Stimulated activated naive CD4-positive, alpha-beta T cell treated with Interleukin-2 at 50 U/mL for 16 hours (primary cell): ENCODE measurements at places on chromosomes 4 and X.

- DNase-seq = no peak
Observed at GRCh38 chrX:12681047-12681446, 110.2 kb upstream of the PRPS2 start.

DNA sequence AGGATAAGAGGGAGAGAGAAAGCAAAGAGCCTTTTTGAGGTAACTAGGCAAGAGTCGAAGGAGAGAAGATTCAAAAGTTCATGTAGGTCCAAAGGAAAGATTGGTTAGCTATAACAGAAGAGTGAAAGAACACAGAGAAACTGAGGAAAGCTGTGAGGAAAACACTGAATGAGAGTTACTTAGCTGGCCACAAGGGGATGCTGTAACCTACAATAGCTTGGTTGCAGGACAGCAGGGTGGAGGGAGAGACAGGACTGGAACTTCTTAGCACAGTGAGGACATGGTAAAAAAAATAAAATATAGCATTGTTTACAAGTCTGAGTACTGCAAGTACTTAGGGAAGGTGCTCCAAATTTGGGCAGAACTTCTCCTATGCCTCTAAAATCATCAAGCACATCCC lies 48.3 kb downstream of the RAI2 start:
- no peak for DNase-seq

GRCh38 chrX:66863721-66864120 lies 224.8 kb upstream of the EDA2R start:
- no peak for DNase-seq

- DNase-seq = no peak
Observed at GRCh38 chr4:169311643-169312365, 41.0 kb upstream of the SH3RF1 start.

GRCh38 chrX:6446582-6446981 lies 88.3 kb downstream of the VCX3A start:
- DNase-seq = no peak

DNA sequence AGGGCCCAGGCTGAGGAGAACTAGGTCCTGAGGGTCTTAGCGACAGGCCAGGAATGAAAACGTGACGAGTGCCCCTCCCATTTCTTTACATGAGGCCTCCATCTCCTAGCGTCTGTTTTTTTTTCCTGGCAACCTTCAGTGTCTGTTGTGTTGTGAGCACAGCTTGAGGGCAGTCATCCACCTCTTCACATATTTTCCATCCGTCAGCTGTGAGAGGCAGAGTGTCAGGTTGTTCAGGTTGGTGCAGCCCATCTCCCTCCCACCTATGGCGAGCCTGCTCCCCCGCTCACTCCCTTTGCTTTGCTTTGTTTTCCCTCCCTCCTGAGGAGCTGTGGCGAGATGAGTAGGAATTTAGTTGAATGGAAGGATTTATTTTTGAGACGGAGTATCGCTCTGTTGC lies 51.7 kb upstream of the CHRNA9 start:
- DNase-seq = peak; percentile 6
